SK-MEL-5 (cell line): ENCODE measurements at places on chromosomes 1 and 21.

DNA sequence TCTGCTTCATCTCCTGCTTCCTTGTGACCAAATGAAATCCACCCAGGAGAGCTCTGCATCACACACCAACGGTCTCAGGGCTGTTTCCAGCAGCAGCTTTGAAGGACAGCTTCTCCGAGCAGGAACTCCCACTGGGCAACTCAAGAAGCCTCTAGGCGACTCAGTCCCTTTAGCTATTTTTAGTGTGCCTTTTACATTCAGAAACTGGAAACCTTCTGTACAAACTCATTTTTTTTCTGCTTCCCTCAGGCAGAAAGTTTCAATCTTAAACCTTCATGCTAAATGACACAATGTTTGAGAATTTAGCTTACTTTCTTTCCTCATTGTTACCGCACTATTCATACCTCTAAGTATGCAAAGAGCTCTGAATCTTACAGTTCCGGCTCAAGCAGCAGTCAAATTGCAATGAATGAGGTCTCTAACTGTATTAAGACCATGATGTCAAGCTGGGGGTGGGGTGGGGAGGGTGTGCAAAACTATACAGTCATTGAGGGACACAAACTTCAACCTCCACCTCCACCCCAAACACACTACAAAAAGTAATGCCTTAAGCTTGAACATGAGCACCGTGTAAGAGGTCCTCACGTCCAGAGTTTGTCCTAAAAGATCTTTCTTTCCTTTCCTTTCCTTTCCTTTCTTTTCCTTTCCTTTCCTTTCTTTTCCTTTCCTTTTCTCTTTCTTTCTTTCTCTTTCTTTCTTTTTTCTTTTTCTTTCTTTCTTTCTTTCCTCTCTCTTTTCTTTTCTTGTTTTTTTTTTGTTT lies 16.4 kb upstream of the TARBP1 start:
- peak; percentile 65 for DNase-seq

DNA sequence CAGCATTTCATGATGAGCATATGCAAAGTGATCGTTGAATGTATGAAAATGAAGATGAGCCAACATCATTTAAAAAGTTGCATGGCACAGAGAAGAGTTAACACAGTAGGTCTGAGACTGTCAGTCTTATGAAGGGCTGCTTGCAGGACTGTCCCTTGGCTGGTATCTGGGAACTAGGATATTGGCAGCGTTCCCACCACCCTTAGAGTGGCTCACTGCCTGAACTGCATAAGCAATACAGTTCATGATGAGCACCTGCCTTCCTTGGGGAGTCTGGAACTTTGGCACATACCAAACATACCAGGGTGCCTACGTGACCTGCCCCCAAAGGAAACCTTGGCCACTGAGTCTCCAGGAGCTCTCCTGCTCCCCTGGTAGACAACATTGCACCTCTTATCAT lies 161.8 kb downstream of the DSCAM start:
- DNase-seq: no peak

GRCh38 chr1:55043011-55043410 lies 3.7 kb downstream of the PCSK9 start:
- DNase-seq: no peak

GRCh38 chr1:153288634-153289275 lies 24.0 kb downstream of the PGLYRP3 start:
- DNase-seq: peak; percentile 72

DNA sequence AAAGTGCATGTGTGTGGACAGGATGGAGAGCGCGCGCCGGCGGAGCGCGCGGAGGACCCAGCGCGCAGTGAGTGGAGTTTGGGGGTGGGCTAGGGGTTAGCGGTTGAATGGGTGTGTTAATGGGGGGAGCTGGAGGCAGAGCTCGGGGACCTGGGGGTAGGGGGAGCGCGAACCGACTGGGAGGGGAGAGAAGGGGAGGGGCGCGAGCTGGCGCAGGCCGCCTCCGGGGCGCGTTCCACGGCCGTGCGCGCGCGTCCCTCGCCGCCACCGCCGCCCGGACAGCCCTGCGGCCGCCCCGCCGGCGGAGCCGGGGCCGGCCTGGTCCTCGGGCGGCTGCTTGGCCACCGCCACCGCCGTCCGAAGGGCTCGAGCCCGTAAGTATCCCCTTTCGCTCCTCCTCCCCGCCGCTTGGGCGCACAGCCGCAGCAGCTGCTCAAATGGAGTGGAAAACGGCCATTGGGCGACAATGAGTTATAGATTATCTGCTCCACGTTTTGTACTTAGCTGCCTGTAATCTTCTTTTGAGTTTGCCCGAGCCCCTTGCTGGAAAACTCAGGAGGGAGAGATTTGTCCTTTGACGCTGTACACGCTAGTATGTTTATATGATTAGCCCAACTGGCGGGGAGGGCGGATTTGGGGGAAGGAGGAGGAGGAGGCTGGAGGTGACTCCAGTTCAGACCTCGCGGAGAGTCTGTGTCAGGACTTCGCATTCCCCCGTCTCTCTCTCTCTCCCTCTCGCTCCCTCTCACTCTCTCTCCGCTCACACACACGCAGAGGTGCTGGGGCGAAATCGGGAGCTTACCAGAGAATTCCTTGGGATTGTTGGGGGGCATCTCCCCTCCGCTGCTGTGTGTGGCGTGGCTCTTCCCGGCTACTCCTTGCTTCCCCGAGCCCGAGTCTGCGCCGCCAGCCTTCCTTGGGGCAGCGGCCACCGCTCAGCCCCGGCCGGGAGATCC lies at the start of gene ADGRL2:
ADGRL2 (plus strand) TSS at position 240 of the 956 bp plus-strand sequence. CDS start 36,051 bp downstream, outside the sequence.
- DNase-seq: peak; percentile 34

DNA sequence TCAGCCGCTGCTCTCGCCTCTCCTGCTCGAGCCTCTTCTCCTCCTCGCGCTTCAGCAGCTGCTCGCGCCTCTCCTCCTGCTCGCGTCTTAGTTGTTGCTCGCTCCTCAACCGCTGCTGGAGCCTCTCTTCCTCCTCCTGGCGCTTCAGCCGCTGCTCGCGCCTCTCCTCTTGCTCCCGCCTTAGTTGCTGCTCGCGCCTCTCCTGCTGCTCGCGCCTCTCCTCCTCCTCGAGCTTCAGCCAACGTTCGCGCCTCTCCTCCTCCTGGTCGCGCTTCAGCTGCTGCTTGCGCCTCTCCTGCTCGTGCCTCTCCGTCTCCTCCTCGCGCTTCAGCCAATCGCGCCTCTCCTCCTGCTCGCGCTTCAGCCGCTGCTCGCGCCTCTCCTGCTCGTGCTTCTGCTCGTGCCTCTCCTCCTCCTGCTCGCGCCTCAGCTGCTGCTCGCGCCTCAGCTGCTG lies 3.7 kb downstream of the TCHH start:
- DNase-seq: peak; percentile 7

GRCh38 chr1:208006258-208006920 lies 95.5 kb upstream of the CD34 start:
- DNase-seq: no peak

- DNase-seq: peak; percentile 46
These were observed 88.0 kb upstream of the IVNS1ABP start for GRCh38 chr1:185404907-185405568.

DNA sequence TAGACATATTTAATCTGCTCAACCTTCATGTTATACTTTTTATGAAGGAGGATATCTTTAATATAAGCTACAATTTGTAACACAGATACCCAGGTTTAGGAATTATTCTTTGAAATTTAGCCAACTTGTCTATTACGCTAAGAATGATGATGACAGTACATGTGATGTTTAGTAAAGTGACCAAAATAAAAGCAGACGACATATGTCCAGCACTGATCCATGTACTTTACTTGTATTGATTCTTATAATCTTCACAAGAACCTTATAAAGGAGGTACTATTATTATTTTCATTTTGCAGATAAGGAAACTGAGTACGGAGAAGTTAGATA lies 37.2 kb upstream of the ATG4C start:
- DNase-seq: no peak
